T1000 (cell line): ENCODE measurements at places on chromosomes 7 and 10.

- no peak for DNase-seq
These were observed 87.9 kb upstream of the RNF148 start for GRCh38 chr7:122790591-122790990.

DNA sequence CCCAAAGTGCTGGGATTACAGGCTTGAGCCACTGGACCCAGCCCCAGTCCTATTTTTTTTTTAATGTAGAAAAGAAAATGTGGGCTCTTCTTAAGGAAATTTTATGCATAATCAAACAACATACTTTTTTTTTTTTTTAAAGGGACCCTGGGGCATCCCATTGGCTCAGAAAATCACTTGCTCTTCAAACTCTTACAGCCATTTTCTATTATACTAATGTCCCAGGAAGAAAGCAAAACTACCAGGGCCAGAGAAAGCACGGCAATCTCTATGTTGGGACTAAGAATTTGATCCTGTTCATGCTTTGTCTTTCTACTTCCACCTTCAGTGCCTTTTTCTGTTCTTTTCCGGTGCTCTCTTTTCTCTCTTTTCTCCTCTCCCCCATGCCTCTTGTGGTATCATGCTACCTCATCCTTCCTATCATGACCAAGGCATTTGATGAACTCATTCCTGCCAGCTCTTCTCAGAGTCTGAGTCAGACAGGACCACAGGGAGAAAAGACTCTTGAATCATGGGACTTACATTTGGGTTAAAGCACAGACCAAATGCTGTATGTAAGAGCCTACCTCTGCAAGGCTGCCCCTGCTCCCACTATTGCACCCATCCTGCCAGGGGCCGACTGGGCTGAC, 76.4 kb upstream of the CCNY start:
- DNase-seq, result peak; percentile 42

- no peak for DNase-seq
These were observed 30.4 kb downstream of the PFKFB3 start for GRCh38 chr10:6232846-6233724.

DNA sequence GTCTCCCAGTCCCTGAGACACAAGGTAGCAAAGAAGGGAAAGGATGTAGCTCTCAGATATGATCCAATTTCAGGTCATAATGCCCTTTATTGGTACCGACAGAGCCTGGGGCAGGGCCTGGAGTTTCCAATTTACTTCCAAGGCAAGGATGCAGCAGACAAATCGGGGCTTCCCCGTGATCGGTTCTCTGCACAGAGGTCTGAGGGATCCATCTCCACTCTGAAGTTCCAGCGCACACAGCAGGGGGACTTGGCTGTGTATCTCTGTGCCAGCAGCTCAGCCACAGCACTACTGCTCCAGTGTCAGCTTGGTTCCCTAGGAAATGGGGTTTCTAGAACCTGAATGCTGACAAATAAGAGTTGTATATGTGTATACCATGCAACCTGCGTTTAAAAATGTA, 74.6 kb upstream of the PRSS58 start:
- DNase-seq, result no peak

DNA sequence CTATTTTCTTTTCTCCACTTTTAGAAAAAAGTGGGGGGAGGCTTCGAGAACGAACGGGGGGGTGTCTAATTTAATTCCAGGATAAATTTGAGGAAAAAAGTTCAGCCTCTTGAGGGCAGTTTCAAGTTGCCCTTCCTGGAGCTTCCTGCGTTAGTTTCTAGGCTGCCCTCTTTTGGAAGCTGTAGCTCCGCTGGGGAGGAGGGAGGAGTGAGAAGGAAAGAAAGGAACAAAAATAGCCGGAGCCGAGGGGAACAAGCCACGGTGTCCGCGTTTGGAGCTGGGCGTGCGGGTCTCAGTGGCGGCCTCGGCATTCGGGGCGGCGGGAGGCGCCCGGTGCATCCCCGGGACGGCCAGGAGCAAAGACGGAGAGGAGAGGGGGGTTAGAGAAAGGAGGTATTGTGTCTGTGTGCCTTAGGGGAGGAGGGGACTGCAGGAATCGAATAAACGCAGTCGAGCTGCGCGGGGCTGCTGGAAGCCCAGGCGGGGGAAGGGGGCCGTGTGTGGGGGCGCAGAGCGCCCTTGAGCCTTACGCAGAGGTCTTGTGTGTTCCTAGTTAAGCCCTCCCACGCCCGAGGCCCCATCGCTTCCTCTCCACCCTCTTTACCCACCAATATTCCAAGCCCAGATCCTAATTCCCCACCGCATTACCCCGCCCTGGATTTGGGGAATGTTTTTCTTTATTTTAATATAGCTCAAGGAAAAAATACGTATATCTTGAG, 2.0 kb upstream of the TNRC18 start:
- DNase-seq, result peak; percentile 22

DNA sequence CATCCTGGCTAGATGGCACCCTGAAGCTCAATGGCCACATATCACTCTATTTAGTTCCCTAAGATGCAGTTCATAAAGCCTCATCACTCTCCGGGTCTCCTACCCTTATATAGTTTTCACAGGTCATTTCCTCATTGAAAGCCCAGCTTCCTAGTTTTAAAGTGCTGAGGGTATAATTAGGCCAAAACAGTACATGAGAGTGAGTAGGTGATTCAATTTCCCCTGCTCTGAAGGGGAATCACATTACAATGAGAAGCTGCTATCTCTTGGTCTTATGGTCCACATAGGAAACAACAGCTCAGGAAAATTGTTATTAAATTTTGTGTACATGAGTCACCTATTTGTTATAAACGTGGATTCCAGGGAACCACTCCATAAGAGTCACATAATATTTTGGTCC, 162.0 kb downstream of the SEMA3E start:
- no peak for DNase-seq

DNA sequence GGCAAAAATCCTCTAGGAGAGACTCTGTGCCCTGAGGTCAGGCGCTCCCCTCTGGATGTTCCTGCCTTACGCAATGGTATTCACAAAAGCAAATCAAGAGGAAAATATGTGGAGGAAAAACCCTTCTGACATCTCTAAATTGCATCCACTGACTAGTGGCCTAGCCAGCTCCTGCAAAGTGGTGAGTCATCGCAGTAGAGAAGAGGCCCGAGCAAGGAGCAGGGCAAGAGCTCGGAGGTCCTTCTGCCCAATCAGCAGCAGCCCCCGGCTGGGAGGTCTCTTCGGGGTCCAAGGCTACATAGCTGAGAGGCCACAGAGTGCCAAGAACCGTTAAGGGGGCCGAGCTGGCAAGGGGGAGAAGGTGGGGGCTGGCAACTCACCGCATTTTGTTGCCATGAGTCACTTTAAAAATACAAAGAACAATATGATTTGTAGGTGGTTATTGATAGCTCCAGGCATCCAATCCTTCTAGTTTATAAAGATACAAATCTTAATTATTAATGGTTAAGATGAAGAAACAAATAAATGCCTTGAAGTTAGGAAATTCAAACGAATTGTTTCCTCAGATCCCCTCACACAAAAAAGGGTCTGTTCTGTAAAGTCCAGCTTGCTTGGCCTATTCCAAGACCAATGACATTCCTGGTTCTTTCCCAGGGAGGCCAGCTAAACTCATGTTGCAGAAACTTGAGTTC, 161.6 kb downstream of the PKD1L1 start:
- DNase-seq, result peak; percentile 97

DNA sequence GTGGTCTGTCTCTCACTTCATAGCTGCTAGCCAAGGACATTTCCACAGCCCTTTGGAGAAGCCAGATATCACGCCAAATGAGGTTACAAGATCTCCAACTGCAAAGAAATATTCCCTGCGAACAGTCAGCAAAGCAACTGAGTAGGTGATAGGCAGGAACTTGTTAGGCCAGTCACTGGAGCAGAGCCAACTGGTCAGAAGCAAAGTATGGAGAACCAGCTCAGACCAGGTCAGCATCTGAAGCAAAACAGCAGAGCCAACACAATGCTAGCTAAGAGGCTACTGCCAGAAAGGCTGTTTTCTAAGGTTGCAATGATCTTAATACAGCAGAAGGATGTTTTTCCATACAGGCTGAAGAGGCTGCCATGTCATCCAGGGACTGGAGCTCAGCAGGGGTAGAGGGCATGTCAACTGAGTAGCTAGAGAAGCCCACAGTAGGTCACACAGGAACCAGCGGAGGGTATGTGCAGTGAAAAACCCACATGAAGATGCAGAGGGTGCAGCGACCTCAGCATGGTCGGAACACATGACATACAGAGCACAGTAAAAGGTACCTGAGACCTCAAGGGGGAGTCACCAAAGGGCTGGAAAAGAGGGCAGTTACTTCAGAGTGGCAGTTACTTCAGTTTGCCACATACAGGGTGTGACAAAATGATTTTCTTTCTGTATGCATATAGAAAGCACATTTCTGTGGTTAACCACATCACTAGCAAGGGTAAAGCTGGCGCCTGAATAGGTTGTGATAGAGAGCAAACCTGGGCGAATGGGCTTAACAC, 8.9 kb downstream of the SEC31B start:
- DNase-seq, result no peak

GRCh38 chr7:50262446-50262845, 42.1 kb upstream of the IKZF1 start:
- DNase-seq, result no peak

DNA sequence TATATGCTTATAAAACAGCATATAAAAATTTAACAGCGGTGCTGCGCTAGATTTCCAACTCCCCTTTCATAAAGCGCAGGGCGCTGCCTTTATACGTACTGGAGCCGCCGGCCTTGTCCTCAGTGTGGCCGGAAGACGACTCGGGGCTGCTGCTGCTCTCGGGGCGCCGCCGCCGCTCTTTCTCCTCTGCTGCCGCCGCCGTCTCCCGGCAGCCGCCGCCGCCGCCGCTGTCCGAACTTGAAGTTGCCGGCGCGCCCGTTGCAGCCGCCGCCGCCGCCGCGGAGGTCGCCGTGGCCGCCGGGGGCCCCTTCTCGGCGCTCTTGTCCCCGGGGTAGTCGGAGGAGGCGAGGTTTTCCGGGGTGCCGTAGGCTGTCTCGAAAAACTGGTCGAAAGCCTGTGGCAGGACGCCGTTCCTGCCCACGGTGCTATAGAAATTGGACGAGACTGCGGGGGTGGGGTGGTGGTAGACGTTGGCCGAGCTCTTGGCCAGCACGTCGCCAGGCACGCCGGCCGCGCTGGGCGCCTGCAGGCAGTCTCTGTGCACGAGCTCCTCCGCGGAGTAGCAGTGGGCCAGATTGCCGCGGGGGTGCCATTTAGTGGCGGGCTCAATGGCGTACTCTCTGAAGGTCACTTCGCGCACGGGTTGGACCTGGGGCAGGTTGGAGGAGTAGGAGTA, 557 bp downstream of the HOXA11 start:
- no peak for DNase-seq

DNA sequence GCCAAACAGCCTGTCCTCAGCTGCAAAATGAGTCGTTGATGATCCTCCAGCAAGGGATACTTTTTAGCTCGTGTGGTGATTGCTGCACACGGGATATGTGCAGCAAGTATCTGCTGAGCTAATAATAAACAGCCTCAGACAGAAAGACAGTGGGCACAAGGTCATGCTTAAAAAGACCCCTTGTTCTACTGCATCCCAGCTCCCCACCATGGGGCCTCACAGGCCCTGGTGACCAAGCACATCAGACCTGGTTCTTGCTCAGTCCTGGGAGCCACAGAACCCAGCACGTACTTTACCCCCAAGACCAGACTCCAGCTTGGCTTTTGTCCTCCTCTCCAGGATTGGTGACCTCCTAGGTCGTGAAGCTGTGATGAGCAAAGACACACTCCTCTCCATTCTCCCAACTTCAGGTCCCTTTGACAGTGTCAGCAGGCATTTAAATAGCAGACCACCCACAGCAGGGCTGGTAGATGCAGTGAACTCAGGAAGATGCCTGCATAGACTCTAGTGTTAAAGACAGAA, 50.5 kb downstream of the EGFR start:
- DNase-seq, result no peak

GRCh38 chr10:92064506-92064905, 140.9 kb downstream of the BTAF1 start:
- no peak for DNase-seq

- DNase-seq, result no peak
These were observed 53.4 kb upstream of the FHIP2A start for GRCh38 chr10:114767986-114768821.

- DNase-seq, result peak; percentile 43
These were observed at the start of gene ITGB8 for GRCh38 chr7:20330239-20330927. Gene ITGB8, plus strand, starts transcription at chr7:20330900. Its CDS starts 907 bp downstream, at chr7:20331807.

DNA sequence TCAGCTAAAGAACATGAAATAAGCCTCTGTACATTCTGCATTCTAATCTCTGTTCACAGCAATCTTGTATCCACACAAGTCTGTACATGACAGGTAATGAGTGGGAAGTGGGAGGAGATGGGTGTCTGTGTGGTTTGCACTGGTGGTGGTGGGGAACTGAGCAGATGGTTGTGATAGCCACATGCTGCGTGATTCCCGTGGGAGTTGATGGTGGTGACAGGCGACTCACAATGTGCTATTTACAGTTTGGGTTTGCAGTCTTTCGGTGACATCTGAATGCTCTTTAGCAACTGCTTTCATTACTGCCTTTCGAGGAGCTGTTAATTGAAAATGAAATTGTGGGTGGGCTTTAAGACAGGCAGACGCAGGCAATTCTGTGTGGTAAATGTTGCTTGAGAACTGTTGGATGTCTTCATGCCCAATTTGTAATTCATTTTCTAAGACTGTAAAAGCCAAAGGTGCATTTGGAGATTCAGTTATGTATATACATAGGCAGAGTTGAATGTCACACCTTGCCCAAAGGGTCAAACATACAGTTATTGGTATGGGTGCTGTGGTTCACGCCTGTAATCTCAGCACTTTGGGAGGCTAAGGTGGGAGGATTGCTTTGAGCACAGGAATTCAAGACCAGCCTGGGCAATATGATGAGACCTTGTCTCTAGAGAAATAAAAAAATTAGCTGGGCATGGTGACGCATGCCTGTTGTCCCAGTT, 308.2 kb downstream of the AUTS2 start:
- DNase-seq, result no peak
